NCI-H748 treated with DMSO at 0.1 percent for 48 hours (cell line): ENCODE measurements at places on chromosomes 16 and 17.
A peak's percentile ranks its signal among the peaks of the same experiment; 100 is the strongest.

DNA sequence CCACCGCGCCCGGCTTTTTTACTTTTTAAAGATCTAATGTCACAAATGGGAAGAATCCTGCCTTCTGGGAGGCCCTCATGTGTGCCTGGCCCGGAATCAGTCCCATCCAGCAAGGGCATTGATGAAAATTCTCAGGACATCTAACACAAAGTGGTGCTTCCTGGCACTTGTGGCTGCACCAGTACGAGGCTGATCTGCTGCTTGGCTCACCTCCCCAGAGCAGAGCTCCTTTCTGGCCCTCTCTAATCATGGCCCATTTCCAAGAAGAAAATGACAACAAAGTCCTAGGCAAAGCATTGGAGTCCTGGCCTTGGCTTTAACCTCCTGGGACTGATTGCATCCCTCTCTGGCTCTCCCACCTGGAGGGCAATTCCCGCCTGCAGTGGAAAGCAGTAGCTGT is 50.7 kb upstream of the SIAH1 start:
- DNase-seq, result no peak

GRCh38 chr17:1203111-1203966 is 23.6 kb upstream of the ABR start:
- peak; percentile 38 for DNase-seq

DNA sequence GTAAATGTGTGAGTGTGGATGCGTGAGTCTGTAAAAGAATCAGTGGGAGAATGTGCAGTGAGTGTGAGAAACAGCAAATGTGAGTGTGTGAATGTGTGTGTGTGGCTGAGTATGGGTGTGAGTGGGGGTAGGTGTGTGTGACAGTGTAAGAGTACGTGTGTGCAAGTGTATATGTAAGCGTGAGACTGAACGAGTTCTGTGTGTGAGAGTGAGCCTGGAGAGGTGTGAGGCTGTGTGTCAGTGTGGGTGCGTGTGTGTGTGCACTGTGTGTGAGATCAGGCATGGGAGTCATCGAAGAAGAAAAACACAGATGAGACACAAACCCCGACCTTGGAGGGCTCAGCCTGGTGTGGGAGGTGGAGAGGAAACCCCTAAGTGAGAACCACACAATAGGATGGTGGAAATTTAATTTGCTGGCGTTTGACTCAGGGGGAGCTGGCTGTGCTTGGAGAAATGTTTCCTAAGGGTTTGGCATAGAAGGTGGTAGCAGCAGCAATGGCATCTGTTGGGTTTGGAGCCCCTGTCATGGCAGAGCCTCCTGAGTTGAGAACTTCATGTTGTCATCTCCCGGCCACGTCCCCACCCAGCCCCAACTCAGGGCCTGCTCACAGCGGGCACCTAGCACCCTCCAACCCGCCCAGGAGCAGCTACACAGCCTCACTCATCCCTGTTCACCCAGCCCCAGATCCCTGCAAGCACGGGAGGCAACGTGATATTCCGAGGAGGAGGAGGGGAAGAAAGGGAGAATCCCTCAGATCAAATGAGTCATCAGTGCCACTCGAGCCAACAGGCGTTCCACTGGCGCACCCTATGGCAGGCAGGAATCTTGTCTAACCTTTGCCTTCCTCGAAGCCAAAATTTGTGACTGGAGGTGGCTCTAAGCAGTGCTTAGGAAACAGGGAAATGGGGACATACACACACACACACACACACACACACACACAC is 14.3 kb upstream of the NUBP1 start:
- no peak for DNase-seq

DNA sequence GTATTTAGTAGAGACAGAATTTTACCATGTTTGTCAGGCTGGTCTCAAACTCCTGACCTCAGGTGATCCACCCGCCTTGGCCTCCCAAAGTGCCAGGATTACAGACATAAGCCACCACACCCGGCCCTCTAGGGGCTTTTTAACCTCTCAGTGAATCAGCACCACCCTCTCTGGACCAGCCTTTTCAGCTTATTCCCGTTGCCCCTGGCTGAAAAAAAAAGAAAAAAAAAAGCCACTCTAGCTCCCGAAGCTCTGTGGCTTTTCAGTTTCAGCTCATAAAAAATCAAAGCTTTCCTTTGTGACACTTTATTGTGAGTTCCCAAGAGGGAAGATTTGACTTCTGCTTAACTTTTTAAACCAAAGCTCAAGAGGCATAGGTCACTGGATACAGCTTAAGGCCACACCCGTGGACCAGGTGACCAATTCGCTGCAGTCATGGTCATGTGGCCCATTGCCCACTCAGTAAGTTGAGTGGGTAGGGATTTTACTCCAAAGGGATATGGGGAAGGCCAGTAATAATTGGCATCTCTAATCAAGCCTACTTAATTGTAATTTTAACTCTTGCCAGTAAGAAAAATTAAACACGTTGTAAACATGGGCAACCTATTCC is 46.6 kb upstream of the MED13 start:
- no peak for DNase-seq

- DNase-seq, result no peak
These were observed 197.5 kb downstream of the FTO start for GRCh38 chr16:53901408-53901807.

DNA sequence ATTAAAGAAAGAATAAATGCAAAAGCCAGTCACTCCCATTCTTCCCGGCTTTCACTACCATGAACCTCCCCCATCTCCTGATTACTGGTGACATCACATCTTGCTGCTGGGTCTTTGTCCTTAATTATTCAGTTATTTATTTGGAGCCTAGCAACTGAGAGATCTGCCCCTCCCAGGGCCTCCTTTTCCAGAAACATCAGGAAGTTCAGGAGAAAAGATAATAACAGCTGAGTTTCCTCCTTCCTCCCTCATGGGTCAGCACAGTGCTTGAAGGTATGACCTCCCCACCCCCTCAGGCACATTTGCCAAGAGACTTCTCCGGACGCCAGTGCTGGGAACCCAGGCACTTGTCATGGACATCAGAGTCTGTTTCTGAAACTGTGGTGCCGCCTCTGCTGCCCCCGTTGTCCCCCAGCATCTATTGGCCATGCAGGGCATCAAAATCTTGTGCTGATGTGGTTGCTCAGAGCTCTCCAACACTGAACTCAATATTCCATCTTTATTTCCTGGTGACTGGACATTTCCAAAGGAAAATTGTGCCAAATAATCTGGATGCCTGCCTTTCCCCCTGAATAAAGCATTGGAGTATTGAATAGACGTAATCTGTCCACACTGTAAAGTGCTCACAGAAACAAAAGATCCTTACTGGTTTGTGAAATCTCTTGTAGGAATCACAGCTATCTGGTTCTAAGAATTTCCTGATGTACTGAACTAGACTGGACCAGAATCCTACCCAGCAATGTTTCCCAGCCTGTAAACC is 71.8 kb downstream of the ZNF18 start:
- no peak for DNase-seq
